MV-4-11 (cell line): ENCODE measurements at places on chromosomes 2 and 18.

DNA sequence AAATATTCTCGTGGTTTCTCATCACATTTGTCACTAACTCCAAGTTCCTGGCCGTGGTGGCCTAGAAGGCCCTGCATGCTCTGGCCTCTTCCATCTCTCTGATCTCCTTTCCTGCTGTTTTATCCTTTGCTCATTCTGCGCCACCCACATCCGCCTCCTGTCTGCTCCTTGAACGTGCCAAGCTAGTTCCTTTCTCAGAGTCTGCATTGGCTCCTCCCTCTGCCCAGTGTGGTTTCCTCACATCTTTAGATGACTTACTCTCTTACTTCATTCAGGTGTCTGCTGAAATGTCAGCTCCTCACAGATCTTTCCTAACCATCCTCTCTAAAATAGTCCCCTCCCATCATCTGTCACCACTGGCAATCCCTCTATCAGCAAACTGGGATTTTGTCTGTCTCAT is 158.6 kb upstream of the RBMS1 start:
- peak; percentile 87 for DNase-seq

- DNase-seq, result no peak
Measured at GRCh38 chr2:127879899-127880298, 5.9 kb downstream of the AMMECR1L start.

GRCh38 chr2:40101131-40101575 is 322.1 kb upstream of the THUMPD2 start:
- peak; percentile 79 for DNase-seq

- peak; percentile 59 for DNase-seq
Measured at GRCh38 chr2:19955544-19956422, 34.1 kb downstream of the WDR35 start.

GRCh38 chr2:2769481-2770431 is 438.7 kb upstream of the MYT1L start:
- DNase-seq, result no peak

DNA sequence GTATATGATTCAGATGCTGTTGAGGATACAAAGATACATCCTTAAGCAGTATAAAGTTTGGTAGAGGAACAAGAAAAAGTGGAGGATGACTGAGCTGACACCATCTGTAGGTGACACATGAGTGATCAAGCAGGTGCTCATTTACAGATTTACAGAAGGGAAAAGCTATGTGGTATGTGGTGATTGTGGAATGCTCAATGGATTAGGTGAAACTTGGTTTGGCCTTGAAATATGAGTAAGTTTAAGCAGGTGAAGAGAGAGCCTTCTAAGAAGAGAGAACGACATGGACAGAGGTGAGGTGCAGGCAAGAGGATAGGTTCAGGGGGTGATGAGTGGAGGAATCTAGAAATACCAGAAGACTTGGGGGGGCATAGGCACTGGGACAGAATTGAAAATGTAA is 5.9 kb downstream of the ASXL3 start:
- DNase-seq, result no peak

- DNase-seq, result peak; percentile 59
Measured at GRCh38 chr2:37318401-37318800, 6.2 kb downstream of the PRKD3 start.
